ENCODE measurements at places on chromosomes 5 and 9.

DNA sequence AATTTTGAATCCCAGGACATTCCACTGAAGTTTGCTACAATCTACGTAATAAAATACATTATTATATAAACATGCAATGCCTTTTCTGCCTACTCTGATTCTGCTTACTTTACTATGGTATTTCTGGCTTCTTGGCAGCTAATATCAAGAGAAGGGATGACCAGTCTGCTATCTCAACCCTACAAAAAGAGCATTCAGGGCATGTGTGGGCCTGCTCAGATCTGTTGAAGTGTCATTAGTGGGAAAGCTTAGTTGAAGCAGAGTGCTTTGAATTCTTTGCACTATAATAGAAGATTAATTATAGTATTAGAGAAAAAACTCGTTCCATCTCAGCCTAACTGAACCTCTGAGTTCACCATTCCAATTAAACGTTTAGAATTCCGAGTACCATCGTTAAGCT lies 339.5 kb upstream of the ISL1 start:
- peak; percentile 38 for DNase-seq

- no peak for DNase-seq
Observed at GRCh38 chr9:75116306-75116705, 28.0 kb downstream of the OSTF1 start.

GRCh38 chr5:50401336-50401735 lies 39.8 kb downstream of the EMB start:
- DNase-seq, result no peak

DNA sequence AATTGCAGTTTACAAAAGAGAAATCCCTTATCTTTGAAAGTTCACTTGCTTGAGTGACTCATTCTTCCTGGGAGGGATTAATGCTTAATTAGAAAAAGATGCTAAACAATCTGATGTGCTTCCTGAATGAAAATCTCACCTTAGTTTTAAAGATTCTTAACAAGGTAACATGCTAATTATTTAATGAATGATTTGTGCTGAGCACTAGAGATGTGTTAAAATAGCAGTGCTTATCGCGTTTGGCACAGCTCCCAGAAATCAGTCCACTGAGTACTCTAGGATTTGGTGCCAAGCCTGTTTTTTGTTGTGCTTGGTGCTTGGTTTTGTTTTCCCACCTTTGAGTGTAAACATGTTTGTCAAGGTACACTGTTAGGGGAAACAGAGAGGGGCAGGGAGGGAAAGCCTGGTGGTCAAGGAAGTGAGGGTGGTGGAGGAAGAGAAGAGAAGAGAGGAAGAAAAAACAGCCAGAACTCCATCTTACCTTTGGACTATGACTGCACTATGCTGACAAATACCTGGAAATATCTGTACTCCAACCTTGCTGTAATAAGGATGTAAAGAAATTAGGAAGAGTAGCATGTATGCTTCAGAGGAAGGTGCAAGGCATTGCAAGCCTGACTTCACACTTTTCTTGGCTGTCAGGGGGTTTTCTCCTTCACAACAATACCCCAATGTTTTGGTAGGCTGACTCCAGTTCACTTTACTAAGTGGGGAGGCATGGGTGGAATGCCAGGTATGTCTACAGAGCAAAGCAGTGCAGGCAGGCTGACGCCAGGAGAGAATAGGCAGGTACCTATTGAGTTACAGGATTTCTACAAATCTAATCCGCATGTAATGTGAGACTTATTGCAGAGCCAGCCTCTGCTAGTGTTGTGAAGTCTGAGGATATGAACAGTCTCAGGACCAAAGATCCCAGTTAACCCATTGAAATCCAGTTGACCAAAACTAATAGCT lies 157.2 kb upstream of the ISL1 start:
- DNase-seq, result peak; percentile 80

GRCh38 chr5:528629-529511 lies 4.6 kb upstream of the SLC9A3 start:
- no peak for DNase-seq

DNA sequence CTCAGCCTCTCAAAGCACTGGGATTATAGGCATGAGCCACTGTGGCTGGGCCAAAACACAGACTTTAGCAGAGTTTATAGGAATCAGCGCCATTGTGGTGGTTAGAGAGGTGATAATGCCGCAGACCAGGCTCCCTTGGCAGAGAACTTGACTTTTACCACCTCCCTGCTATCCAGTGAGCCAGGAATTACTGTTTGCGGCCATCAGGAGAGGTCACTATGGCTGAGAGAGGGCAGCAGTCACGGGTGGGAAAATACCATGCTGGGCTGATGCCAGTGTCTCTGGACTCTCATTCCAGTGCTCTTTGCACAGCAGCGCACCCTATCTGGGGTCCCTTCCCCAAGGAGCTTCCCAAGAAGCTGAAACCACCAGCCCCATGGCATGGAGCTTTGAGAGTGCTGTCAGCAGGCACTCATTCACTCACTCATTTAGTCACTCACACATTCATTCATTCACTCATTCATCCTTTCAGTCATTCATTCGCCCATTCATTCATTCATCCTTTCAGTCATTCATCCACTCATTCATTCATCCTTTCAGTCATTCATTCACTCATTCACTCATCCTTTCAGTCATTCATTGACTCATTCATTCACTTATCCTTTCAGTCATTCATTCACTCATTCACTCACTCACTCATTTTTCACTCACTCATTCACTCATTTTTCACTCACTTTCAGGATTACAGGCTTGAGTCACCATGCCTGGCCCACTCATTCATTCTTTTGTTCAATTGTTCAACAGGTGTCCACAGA lies 27.3 kb upstream of the RNU6ATAC start:
- no peak for DNase-seq

DNA sequence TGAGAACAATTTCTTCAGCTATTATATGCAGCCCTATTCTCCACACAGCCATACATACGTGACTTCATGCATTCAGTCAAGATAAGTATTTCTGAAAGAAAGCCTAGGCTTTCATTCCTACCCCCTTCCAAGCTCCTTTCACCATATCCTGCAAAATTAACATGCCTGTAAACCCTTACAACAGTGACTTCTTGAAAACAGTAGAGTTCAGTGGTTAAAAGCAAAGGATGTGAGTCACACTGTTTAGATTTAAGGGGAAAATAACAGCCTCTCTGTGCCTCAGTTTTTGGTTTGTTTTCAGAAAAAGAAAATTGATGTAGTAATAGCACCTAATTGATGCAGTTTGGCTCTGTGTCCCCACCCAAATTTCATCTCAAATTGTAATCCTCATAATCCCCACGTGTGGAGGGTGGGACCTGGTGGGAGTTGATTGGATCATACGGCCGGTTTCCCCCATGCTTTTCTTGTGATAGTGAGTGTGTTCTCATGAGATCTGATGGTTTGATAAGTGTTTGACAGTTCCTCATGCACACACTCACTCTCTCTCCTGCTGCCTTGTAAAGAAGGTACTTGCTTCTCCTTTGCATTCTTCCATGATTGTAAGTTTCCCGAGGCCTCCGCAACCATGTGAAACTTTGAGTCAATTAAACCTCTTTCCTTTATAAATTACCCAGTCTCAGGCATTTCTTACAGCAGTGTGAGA lies 264.8 kb downstream of the CETN3 start:
- DNase-seq, result no peak

DNA sequence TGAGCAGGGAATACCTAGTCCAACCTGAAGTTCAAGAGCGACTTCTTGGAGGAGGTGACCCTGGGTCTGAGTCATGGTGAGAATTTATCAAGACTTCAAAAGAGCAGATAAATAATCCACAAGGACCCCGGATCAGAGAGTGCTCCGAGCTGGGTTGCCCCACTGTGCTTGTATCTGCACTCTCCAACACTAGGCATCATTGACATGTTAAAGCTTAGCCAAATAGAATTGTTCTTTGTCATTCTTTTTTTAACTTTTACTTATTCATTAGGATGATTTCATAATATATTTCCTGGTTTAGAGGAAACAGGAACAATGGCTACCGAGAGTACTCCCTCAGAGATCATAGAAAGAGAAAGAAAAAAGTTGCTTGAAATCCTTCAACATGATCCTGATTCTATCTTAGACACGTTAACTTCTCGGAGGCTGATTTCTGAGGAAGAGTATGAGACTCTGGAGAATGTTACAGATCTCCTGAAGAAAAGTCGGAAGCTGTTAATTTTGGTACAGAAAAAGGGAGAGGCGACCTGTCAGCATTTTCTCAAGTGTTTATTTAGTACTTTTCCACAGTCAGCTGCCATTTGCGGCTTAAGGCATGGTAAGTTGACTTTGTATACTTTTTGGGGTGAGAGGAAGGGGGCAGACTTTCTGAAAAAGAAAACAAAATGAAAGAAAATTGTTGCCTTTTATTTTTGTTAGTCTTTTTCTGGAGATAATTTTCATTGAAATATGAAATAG lies at the start of gene CARD6:
CARD6 (plus strand) TSS at position 300 of the 738 bp plus-strand sequence; CDS start at position 316, 16 bp downstream.
- peak; percentile 41 for DNase-seq

- no peak for DNase-seq
Observed at GRCh38 chr5:39273314-39273954, 54.1 kb upstream of the FYB1 start.

DNA sequence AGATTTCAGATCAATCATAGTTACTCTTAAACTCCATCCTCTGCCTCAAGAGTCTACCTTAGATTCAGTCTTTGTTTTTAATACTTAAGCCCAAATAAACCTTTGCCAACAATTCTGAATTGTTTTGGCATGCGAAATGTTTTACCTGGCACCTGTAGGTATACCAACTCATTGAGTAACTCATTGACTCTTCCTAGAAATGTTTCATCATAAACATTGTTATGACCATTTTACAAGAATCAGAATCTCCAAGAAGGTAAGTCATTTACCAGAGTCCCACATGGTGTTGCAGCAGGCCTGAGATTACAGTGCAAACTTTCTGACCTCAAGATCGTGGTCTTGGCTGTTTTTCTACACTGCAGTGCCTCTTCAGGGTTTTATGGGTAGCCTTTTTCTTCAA lies 750.4 kb downstream of the BRINP1 start:
- no peak for DNase-seq

- no peak for DNase-seq
Observed at GRCh38 chr5:119458911-119459632, 6.8 kb downstream of the HSD17B4 start.

Data from NCI-H748 treated with DMSO at 0.1 percent for 48 hours (cell line).